Stimulated activated CD8-positive, alpha-beta memory T cell treated with anti-CD3 and anti-CD28 coated beads, Interleukin-4, amount 100 ng/mL, for 4 hours (primary cell): ENCODE measurements at places on chromosomes 7 and 10.

DNA sequence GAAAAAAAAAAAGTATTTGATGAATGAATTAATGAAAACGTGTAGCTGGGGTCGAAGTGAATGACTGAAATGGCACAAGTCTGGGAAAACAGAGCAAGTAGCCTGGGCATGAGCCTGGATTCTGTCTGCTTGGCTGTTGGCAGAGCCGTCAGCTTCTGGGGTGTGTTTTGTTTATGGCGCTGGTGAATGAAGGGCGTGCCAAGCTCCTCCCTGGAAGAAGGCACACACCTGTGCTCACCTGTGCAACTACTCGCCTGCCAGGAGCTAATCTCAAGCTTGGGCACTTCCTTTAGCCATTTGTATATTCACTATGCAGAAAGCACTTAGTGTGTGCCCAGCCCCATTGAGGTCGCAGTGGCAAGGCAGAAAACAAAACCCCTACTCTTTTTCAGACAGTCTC lies 74.1 kb downstream of the GTF2IRD1 start:
- DNase-seq = no peak

DNA sequence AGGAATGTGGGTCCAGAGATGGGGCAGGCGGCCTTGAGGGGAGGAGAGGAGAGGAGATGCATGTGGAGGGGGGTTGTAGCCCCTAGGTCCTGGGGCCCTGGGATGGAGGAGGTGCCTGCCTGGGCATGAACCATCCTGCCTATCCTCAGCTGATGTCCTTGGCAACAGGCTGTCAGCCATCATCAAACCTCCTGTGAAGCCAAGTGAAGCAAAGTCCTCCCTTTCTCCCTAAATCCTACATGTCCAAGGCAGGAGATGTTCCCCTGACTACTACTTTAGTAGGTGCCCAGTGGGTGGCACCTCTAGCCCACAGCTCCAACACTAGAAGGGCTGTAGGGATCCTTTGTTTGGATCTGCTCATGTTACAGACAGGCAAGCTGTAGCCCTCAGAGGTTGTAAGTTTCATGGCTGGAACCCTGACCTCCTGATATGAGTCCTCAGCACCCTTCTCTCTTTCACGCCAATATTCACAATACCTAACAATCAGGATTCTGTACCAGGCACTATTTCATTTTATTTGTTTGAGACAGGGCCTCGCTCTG lies 66.6 kb upstream of the SYPL1 start:
- DNase-seq = no peak

DNA sequence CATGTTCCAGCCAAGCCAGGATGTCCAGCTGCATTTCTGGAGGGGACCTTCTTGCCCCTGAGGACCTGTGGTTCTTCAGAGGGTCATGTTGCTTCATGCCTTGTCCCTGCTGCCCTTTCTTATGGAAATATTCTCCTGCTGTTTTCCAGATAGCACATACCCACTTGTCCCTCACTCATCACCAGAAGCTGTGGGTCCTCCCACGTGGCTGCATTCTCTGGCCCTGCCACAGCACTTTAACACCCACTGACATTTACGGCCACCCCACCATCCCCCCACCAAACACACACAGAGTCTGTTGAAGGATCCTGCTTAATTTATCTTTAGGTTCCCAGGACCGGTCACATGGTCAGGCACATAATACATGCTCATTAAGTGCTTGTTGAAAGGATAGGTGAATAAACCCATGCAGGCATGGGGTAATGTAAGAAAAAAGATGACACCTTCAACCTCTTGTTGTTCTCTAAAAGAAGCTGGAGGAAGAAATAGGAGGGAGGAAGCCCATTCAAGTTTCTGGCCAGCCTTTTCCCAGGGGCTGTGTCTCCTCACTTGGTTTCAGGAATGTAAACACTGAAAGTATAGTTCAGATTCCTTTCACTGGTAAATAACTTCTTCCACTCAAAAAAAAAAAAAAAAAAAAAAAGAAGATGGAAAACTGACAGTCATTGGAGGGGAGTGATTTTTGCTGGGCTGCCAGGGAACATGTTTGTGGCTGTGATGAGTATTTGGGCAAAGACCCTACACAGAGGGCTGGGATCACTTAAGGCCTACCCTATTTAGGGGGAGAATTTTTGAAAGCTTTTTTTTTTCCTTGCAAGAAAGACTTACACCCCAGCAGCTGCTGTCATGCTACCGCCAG lies 19.8 kb upstream of the BMPER start:
- DNase-seq = no peak

DNA sequence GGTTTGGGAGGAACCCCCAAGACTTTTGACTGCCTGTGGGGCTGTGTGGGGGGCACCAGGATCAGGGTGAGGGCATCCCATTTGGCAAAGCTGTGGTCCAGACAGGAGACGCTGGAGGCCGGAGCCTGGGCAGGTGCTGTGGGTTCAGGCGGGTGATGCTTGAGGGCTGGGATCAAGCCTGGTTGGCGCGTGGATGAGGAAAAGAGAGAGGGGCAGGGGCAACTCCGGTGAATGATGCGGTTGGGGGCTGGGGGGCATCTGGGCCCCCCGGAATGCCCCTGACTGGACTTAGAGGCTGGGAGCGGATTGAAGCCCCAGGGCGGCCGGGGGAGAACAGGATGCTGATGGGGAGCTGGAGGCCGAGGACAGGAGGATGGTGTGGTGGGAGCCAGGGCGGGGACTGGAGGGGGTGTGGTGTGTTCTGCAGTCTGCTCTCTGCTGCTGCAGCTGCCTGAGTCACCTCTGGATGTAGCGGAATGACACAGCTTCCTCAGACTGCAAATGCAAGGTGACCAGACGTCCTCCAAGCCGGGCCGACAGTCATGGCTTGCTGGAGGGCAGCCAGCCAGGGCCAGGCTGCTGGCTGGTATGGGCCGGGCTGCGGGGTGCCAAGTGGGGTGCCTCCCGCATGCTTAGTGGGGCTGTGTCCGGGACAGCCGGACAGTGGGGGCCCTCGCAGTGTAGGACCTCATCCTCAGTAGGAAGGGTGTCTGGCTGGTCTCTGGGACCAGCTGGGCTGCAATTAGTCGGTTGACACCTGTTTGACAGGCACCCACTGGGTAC lies 3.2 kb downstream of the MAFK start:
- no peak for DNase-seq

DNA sequence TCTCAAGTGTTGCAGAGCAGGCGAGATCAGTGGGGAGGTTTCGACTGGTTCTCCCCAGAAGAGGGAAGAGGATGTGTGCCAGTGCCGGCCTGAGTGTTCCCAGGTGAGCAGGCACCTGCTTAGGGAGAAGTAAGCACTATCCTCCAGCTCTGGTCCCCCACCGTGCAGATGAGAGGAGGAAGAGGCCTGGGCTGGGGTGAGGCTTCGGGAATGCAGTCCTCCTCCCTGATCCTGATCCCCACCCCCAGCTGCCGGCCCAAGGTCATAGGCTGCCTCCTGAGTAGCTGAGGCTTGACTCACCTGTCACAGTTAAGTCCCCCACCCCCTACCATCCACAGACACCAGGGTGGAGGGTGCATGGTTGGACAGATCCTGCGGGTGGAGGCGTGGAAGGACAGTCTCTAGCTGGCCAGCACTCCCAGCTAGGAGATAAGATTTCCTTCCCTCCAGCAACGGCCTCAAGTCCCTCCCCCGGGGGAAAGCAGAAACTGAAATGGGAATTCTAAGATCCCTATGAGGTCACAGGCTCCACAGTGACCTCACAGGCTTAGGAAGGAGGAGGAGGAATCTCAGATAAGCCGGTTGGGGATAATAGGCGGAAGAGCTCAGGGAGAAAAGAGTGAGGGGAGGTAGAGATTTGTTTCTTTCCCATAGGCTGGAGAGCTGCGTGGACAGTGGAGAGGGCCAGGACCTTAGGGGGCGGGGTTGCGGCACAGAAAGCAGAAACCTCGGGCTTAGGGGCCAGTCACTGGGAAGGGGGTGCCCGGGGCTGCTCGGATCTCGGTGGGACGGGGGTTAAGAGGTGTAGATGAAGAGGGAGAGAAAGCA lies 1.0 kb downstream of the LRCH4 start:
- DNase-seq = no peak
